Stomach (tissue), 19 donors: ENCODE measurements at places on chromosomes 5 and 9.

DNA sequence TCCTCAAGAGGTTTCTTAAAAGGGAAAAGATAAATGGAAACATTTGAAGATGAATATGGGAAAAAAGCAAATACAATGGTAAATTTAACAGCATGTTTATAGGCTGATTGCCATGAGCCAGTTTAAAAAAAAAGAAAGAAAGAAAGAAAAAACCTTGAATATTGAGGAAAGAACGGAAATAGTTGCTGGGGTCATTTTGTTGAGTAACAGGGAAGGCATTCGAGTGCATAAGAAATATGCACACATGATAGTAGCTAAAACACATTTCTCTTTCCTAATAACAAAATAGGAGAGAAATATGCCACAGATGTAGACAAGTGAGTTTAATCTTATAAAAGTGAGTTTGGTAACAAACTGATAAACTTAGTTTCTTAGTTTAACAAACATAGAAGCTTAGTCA is 864.6 kb upstream of the ACO1 start:
- H3K36me3 ChIP-seq = no peaks in the 10 kb centered on the region
- no peak overlapping the region for H3K4me3 ChIP-seq
- H3K27me3 ChIP-seq = no peaks in the 10 kb centered on the region
- H3K4me1 ChIP-seq = no peaks in the 10 kb centered on the region

DNA sequence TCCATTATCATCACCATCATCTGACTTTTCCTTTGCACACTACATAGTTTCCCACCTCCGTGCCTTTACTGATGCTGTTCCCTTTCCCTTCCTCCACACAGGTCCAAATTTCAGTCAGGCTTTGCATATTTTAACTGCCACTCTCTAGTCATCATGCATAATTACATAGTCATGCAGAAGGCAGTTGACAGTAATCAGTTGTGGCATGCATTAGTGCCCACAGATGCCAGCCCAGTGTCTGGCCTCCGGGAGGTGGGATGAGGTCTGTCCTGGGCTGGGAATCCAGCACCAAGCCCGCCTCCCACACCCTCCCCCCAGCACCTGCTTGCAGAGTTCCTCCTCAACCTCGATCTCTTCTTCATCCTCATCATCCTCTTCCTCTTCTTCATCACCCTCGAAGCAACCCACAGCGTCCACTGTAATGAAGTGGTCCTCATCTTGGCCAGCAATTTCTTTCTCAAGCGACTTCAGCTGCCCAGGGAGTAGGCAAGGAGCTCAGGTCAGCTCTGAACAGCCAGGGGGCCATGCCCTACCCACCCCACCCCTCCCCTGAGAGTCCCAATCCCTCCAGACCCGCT is 8.8 kb downstream of the BBLN start:
- peaks cover 80% of the 10 kb centered on the region for H3K36me3 ChIP-seq
- H3K4me3 ChIP-seq = no peak overlapping the region
- H3K27me3 ChIP-seq = no peaks in the 10 kb centered on the region

DNA sequence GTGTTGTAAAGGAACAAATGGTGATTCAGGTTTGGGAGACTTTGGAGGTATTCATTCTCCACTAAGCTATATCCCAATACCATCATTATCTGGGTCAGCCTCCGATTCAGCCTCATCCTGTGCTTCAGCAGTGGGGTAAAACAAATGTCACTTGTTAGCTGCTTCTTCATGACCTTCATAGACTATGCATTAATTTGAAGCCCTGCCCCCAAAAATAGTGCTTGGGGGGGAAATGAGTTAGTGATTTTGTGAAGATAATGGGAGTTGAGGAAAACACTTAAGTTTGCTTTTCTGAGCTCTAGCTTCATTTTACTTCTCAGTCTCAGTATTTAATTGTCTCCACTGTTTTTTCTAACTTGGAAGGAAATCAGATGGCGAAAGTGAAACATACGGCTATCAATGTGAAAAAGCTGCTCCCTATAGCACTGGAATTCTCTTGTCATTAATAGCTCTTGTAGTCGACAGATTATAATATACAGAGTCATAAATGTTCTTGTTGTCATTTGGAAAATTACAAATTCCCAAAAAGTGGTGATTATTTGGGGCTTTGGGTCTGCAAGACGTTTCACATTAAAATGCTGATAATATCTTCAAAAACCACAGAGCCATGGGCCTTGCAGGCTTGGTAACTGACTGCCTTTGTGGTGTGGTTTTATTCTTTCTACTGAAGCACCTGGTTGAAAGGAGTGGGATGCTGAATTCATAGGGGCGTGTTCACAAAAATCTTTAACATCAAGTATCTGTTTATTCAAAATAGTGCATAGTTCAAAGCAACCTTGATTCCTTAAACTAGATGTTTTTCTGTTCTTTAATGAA is 40.0 kb downstream of the PIK3R1 start:
- H3K36me3 ChIP-seq = no peaks in the 10 kb centered on the region
- no peak overlapping the region for H3K4me3 ChIP-seq
- DNase-seq = no peak
- peak overlapping the region; percentile 31 for H3K27ac ChIP-seq
- no peaks in the 10 kb centered on the region for H3K27me3 ChIP-seq

DNA sequence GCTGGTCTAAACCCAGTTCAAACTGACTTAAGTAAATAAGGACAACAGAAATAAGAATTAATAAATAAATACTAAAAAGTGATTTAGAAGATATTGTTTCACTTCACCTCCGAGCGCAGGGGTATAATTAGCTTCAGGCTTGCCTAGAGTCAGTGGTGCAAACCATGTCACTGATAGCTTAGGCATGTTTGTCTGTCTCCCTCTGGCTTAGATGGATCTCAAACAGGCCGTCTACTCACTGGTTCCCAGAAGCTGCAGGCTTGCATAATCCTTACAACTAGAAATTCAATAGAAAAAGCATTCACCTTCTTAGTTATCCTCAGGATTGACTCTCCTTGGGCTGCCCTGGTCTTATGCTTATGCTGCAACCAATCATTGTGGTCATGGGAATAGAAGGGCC is 629.8 kb upstream of the WWC1 start:
- DNase-seq = no peak
- no peaks in the 10 kb centered on the region for H3K27me3 ChIP-seq
- no peak overlapping the region for H3K4me3 ChIP-seq
- H3K4me1 ChIP-seq = no peaks in the 10 kb centered on the region

DNA sequence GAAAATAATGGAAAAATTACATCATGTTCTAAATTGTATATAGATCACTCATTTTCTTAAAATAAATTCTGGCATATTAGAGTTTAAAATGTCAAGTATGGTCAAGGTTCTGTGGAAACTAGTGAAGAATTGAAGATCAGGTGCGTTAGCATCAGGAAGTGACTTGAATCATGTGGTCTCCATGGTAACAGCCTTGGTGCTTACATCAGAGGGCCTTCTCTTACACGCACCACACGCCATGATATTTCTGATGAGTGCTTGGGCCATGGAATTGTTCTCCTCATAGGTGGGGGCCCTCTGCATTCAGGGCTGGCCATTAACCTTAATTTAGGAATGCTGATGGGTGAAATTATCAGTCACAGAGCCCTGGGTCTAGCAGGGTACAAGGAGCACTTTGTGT is 288.1 kb upstream of the EFNA5 start:
- H3K36me3 ChIP-seq = no peaks in the 10 kb centered on the region
- no peaks in the 10 kb centered on the region for H3K27me3 ChIP-seq
- peak; percentile 20 for DNase-seq
- no peak overlapping the region for H3K4me3 ChIP-seq
- H3K4me1 ChIP-seq = no peaks in the 10 kb centered on the region

DNA sequence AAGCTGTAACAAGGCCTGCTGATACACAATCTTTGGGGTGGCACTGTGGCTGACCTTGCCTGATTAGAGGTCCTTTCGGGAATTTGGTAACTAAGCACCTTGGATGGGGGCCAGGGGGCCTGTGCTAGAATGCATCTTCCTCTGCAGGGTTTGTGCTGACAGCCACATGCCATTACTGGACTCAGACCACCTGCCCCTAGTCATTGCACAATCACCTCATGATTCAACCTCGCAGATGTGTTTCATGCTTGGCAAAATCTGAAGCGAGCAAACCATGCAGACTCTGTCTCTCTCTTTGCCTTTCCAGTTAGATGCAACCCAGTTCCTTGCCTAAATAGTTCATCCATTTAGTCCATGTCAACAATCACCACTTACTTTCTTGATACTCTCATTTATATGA is 96.5 kb upstream of the ERCC6L2 start:
- DNase-seq = no peak
- H3K4me1 ChIP-seq = peaks cover 26% of the 10 kb centered on the region
- H3K27me3 ChIP-seq = no peaks in the 10 kb centered on the region
- H3K27ac ChIP-seq = no peak overlapping the region
